ENCODE measurements at places on chromosomes 1 and 21.

DNA sequence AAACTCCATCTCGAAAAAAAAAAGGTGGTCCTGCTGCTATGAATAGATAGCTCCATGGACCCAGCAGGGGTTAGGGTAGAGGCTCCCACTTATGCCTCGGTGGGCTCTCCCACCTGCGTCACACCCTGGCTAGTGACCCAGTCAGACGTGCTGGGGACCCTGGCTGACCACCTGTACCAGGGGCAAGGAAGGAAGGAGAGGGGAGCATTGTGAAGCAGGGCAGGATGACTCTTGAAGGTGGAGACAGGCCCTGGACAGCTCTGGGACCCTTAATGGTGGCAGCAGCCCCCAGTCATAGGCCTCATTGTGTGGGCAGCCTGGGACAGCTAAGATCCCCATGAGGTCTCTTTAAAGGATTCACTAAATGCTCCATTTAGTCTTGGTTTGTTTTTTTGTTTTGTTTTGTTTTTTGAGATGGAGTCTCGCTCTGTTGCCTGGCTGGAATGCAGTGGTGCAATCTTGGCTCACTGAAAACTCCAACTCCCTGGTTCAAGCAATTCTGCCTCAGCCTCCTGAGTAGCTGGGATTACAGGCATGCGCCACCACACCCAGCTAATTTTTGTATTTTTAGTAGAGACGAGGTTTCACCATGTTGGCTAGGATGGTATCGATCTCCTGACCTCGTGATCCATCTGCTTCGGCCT is 10.4 kb upstream of the SNAPIN start:
- no peak for DNase-seq

- no peak for DNase-seq
Observed at GRCh38 chr1:110493059-110493699, 25.8 kb downstream of the KCNA10 start.

DNA sequence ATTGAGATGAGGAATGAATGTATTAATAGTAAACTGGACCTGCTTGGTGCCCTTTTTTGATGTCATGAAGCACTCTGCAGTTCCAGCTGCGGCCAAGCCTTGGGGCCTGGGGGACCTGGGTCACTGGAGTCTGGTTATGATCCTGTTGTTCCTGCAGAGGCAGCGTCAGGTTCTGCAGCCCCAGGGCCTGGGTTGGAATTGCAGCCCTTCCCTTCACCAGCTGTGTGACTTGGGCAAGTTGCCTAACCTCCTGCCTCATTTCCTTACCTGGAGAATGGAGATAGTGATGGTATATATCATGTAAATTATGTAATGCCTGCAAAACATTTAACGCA is 9.1 kb upstream of the ATP5PO start:
- peak; percentile 9 for DNase-seq

- no peak for DNase-seq
Observed at GRCh38 chr1:51669816-51670215, 52.9 kb downstream of the OSBPL9 start.

DNA sequence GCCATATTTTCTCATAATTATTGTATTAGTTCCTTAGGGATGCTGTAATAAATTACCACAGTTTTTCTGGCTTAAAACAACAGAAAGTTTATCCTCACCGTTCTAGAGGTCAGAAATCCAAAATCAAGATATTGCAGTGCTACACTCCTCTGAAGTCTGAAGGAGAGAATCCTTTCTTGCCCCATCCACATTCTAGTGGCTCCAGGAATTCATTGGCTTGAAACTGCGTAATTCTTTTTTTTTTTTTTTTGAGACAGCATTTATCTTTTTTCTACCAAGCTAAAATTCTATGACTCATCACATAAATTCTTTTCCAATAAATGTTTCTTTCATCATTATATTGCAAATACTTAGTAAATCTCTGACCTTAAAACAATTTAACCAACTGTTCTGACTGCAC is 451.0 kb upstream of the RGS18 start:
- no peak for DNase-seq

GRCh38 chr1:111212634-111213335 is 12.3 kb upstream of the DENND2D start:
- no peak for DNase-seq

DNA sequence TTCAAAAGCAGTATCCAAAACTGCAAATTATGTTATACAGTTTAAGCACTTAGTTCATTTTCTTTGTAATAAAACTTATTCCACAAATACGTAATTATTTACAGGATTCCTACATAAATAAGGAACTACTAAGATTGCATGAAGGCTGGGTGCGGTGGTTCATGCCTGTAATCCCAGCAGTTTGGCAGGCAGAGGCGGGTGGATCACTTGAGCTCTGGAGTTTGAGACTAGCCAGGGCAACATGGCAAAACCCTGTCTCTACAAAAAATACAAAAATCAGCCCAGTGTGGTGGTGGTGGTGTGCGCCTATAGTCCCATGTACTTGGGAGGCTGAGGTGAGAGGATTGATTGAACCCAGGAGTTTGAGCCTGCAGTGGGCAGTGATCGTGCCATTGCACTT is 69.3 kb downstream of the POU2F1 start:
- DNase-seq: no peak

DNA sequence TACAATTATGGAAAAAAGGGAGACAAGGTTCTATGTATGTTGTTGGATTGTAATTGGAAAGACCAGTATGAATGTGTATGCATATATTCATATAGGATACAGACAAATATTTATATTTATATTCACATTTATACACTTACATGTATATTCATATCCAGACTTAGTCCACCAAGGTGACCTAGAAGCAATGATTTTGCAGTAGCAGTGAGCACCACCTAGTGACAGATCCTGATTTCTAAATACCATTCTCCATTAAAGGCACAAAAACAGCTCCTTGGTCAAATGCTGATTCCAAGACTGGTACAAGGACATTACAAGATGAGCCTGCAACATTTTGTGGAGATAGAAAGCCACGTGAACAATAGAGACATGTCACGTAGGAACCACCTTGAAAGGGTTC is 153.4 kb downstream of the SDCCAG8 start:
- no peak for DNase-seq

Measured in GF-D8 (cell line).